PC-9 (cell line): ENCODE measurements at places on chromosomes 11 and 22.

DNA sequence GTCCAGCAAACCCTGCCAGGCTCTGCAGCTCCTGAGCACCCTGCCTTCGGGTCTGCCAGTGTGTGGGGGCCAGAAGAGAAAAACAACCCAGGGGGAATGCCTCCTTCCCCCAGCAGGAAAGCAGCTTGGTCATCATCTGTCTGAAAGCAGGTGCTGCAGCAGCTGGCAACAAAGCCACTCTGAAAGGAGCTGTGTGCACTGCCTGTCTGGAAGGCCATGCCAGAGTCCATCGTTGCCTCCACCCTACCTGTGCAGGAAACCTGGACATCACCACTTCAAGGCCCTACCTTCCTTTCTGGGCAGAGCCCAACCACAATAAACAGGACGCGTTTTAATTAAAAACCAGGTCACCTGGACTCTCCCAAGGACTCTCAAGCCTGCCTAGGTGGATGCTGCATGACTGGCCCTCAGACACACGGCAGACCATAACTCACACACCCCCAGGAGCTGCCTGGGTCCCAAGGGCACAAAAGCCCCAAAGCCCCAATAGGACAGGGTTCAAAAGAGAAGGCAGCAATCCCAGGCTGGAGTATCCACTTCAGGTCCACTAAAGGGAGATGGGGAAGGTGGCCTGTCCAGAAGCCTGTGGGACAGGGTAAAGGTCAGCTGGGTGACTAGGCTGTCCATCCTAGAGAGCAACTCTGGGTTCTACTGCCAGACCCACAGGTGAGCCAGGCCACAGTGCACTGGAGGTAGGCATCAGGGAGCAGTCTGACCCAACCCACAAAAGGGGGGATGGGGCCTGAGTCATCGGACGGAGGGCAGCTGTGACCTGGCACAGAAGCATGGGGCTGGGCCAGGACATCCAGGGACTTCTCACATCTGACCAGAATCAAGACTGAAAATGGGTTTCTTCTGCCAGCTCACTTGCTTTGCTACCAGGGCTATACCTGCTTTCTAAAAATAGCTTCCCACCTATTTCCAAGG lies 6.1 kb downstream of the GNB1L start:
- peak; percentile 84 for DNase-seq

DNA sequence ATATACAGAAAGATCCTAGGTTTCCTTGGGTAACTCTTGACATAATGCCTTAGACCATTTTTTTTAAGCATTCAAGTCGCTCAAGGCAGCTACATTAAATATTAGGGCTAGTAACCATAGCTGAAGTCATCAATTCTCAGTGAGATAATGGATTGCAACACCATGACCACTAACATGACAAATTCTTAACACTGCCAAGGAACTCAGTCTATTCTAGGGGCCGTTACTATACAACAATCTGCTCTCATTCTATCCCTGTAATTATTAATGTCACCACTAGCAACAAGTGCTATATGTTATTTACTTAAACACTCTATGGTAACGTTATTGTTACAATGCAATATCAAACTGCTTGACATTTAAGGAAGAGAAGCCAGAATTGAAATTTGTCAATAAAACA lies 3.2 kb upstream of the STK33 start:
- DNase-seq = no peak

- no peak for DNase-seq
Measured at GRCh38 chr11:122741613-122742300, 86.2 kb downstream of the UBASH3B start.

DNA sequence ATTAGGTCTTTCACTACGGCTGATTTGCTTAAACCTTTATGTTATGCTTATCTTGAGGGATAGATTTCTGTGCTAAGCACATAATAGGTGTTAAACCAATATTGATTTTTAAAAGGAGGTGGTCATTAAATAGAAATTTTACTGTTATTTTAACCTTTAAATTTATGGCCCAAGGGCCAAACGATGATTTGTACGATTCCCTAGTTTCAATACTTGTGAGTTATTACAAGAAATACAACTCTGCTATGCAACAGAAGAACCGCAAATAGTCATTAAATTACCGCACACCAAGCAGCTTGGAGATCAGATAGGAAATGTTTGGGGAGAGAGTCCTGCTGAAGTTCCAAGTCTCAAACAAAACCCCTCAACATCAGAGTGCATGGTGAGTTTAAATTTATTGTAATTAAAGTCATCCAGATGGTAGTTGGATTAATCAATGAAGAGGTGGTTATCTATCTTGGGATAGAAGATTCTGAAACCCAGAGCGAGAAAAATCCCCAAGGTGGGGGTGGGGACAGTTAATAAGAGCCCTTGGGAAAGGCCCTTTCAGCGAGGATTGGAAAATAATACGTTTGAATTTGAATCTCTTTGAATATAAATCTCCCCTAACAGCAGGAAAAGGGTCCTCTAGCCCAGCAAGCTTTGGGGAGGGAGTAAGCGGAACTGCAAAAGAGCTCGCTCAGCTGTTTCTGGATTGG lies 805 bp upstream of the QSER1 start:
- DNase-seq = peak; percentile 51

DNA sequence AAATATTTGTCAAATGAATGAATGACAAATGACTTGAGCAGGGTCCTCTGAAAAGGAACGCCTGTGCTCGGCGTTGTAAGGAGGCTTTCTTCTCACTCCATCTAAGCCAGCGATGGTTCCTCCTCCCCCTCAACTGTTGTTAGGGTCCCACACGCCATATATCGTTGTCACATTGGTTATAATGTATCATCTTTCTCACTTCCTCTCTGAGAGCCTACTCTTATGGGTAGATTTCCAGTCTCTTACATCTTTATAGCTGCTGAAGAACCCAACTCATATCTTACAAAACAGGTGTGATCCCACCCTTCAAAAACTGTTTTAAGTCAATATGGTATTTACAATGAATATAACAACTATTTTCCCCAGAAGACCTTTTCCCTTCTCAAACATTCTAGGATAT lies 81.5 kb downstream of the NAV2 start:
- no peak for DNase-seq

DNA sequence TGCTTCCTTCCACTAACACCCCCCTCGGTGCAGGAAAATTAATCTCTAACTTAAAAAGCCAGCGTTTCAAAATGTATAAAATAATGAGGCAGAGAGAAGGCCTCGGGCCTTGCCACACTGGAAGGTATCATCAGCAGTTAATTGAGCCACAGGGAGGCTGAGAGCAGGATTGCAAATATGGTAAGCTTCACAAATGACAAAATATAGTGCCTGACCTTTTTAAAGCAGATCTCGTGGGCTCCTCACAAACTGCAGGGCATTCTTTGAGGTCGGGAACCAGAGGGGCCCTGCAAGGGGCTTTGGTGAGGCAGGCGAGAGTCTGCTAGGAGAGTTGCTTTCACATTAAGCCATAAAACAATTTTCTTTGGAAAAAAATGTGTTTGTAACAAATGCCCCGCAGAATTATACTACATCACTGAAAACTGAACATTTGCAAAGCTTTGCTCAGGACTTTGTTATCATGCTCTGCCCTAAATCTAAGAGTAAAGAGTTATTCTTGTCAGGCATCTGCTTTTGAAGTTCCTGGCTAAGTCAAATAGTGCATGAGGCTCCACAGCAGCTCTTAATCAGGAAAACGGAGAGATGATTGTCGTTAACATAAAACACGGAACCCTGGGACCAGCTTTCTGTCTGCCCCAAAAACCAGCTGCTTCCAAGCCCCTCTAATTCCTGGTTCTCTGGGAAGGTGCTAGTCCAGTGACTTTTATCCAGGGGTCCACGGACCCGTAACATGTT lies 61.4 kb upstream of the SYT13 start:
- no peak for DNase-seq

DNA sequence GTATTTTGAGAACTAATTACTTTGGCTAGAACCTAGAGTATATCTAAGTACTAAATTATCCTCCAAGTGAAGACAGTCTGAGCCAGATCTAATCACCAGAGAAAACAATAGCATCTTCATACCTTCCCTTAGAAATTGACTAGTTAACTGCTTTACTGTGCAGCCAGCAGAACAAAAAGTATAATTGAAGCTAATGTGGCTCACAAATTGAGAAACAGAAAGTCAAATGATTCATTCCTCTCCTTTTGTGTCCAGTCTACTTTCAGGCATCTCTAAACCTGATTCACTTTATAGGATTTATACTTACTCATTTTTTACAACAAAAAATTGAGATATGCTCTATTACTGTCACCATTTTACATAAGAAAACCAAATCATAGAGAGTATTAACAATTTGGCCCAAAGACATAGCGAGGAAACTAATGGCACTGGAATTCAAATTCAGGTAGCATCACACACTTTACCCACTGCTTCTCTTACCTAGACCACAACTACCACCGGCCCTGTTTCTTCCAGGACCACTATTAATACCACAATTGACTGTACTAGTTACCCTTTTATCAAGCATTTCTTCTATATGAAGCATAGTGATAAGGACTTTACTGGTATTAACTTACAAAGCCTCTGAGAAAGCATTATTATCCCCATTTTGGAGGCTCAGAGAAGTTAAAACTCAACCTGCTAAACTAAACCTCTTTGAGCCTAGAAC lies 1402.6 kb upstream of the TENM4 start:
- DNase-seq = no peak

GRCh38 chr11:3837793-3838192 lies 3.0 kb downstream of the RHOG start:
- no peak for DNase-seq

- DNase-seq = peak; percentile 80
Measured at GRCh38 chr22:30079952-30080533, at the start of gene HORMAD2. TSS of gene HORMAD2 (plus strand) at chr22:30080464. CDS start at chr22:30093953, 13,489 bp downstream.
